Tibial nerve (tissue), 4 donors: ENCODE measurements at places on chromosomes 5 and 9. TPM values are rescaled to one million over a fixed set of nuclear protein-coding genes. Genes with fewer than 3 reads are reported as not detected.

SLC6A7 gene
- total RNA-seq, result not detected

ORM2 gene
- not detected for total RNA-seq

KIAA0825 gene
- total RNA-seq, result 9.2 TPM

CDH6 gene
- total RNA-seq, result 10.8 TPM

PDE6A gene
- total RNA-seq, result not detected

PRDM9 gene
- not detected for total RNA-seq

SLC36A3 gene
- not detected for total RNA-seq

FAXDC2 gene
- total RNA-seq, result 86.3 TPM

DCAF10 gene
- 23.7 TPM for total RNA-seq

SLC36A2 gene
- 7.5 TPM for total RNA-seq

INSL6 gene
- total RNA-seq, result not detected

FREM1 gene
- total RNA-seq, result 3.9 TPM

F2R gene
- 5.0 TPM for total RNA-seq

CYFIP2 gene
- 14.4 TPM for total RNA-seq

SHOC1 gene
- total RNA-seq, result not detected

DNA sequence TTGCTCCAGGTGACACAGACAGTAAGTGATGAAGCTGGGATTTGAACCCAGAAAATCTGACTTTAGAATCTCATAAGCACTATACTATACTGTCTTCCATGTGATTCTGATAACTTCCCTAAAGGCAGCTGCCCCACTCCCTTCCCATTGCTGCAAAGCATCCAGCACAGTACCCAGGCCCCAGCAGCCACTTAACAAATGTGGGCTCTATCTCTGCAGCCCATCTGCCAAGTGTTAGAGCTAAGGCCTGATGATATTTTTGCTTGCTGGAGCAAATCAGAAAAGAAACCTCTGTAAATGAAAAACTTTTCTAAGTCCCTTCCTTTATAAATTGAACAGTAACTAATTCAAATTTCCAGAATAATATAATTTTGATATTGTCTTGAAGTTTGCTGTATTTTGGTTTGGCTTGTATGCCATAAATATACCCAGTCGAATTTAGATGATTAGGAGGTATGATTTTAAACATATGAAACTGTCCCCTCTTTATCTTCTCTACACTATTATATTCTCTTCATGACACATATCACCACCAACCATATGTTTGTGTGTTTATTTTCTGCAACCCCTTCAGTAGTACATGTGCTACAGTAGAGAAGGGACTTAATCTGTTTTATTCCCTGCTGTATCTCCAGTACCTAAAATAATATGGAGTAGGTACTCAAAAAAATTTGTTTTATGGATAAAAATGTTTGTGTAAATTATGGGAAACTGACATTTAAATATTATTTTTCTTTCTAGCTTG lies 63.8 kb downstream of the SMIM15 start:
- no peak for DNase-seq

DNA sequence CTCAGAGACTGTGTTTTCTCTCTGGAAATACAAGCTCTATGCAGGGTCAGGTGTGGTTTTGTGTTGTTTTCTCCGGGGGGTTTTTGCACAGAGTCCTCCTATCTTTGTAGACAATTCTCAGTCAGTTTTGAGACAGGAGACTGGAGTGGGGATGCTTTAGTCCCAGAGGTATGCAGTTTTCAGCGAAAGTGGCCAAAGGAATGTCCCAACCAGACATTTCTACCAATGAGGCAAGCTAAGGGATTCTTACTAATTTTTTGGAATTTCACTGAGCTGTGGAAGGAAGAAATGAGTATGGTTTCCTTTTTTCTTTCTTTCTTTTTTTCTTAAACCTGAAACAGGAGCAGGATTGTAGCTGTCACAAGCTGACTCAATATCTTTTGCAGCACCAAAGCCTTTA lies 35.3 kb upstream of the PLPP1 start:
- DNase-seq, result peak; percentile 33

GRCh38 chr5:52580921-52581320 lies 206.8 kb upstream of the ITGA1 start:
- DNase-seq, result no peak

GRCh38 chr5:10335711-10336470 lies 17.6 kb upstream of the MARCHF6 start:
- DNase-seq, result no peak

DNA sequence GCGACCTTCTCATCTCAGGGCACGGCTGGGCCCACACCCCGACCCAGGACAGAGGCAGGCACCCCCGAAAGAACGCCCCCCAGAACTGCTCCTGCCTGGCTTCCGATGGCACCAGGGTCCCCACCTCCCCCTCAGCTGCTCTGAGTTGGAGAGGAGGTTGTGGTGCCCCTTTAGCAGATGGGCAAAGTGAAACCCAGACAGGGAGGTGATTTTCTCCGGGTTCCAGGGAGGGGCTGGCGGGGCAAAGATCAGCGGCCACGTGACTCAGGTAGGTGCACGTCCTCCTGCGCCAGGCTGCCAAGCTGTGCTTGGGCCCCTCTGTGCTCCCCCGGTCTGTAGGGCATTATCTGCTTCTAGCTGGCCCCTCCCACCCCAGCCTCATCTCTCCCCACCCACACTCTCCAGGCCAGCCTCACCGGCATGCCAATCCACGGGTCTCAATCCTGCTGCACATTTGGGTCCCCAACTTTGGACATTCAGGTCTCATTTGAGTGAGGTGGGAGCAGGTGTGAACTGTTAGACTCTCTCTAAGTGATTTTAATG lies 85.1 kb upstream of the RAPGEF1 start:
- no peak for DNase-seq

DNA sequence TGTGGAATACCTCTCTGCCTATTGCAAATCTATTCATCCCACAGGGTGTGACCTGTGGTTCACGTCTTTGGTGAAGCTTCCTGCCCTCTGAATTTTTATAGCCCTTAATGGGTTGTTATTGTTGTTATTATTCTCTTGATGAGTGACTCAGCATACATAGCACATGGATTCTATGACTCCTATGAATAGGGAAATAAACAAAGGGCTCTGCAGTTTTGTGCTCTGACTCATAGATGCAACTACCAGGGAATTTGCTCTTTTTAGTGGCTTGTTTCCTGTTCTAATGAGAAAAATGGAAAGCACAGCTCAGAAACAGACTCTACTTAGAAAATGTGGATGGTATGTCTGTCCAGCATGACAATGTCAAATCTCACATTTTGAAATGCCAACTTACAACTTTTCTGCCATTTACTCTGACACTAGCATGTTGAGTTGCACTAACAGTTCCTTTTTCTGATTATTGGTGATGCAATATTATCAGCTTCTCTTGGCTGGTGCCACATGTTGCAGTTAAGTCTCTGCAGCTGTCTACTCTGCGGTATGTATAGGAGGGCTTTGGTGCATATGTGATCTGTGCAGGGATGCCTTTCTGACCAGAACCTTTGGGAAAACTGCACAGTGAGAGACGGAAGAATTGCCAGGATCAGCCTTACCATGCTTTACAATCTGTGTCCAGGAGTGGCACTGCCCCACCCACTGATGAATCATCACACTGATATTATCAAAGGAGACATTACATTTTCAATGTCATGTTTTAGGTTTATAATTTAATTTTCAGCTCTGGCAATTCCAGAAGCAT lies 996.4 kb upstream of the WWC1 start:
- no peak for DNase-seq

- DNase-seq, result no peak
Measured at GRCh38 chr5:60323596-60323995, 376.4 kb downstream of the DEPDC1B start.

DNA sequence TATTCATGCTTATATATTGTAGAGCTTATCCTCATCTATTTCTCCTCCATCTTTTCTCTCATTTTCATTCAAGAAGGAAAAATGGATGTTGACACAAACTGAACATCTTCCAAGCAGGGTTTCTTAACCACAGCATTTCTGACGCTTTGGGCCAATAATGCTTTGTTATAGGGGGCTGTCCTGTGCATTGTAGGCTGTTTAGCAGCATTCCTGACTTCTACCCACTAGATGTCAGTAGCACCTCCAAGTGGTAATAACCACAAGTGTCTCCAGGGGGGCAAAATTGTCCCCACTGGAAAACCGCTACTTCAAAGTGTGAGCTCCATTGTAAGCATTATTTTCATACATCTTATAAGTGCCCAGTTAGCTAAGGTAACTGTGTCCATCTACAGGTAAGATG lies 2.6 kb upstream of the TXNDC8 start:
- no peak for DNase-seq

GRCh38 chr9:120716483-120716882 lies 2.2 kb upstream of the MEGF9 start:
- DNase-seq, result no peak

DNA sequence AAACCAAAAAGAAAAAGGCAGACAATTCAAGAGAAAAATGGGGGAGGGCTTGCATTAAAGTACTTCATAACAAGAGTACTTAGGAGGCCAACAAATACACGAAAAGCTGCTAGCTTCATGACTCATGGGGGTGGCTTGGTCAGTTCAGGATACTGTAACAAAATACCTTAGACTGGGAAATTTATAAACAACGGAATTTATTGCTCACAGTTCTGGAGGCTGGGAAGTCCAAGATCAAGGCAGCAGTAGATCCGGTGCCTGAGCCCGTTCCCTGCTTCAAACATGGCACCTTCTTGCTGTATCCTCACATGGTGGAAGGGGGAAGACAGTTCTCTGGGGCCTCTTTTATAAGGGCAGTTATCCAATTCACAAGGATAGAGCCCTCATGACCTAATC lies 111.4 kb downstream of the C9orf50 start:
- no peak for DNase-seq

DNA sequence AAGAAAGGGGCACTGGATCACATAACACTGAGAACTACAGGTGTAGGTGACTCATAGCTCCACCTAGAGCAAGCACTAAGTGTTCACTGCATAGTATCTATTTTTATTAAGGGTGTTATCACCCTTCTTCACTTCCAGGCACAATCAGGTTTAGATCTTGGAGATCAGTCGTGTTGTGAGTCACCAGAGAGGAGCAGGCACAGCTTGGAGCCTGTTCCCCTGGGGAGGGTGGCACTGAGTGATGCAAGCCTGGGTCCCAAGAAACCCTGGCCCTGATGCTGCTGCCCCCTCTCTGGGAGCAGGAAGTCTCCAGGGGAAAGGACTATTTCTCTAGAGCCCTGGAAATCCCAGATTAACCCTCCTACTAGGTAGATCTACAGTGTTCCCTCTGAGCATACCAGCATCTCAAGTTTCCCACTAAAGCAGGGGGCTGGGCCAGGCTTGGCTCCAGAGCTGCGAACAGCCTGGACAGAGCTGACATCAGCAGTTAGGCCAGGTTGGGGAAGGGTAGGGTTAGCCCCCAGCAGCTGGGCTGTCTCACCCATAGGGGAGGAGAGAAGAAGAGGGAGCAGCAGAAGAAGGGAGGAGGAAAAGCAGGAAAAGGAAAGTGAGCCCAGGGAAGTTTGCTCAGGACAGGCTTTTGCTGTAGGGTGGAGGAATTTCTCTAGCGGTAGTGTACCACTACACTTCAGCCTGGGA lies 28.1 kb upstream of the SPINK4 start:
- no peak for DNase-seq

- DNase-seq, result no peak
Measured at GRCh38 chr9:14307989-14308852, 5.7 kb downstream of the NFIB start.

DNA sequence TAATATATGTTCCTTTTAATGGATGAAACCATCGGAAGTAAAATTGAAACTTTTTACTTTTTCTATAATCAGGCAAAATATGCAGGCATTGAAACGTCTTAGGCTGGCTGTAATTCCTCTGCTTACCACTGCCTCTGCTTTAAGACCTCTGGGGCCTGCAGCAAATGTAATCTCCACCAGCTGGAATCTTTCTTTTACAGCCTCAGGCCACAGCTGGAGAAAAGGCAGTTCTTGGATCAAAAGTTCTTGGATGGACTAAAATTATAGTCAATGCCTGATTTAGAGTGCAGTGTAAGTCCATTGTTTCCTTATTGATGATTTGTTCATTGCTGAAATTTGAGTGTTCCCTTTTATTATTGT lies 396.7 kb downstream of the KCTD16 start:
- no peak for DNase-seq

- no peak for DNase-seq
Measured at GRCh38 chr5:11251247-11251646, 490.2 kb upstream of the DAP start.

GRCh38 chr5:57805732-57806131 lies 323.1 kb upstream of the ACTBL2 start:
- no peak for DNase-seq

GRCh38 chr5:149938279-149938678 lies 6.3 kb downstream of the PDE6A start:
- no peak for DNase-seq

- DNase-seq, result no peak
Measured at GRCh38 chr5:133921069-133921468, 47.4 kb downstream of the C5orf15 start.

GRCh38 chr9:70045452-70045851 lies 1.8 kb downstream of the MAMDC2 start:
- no peak for DNase-seq

DNA sequence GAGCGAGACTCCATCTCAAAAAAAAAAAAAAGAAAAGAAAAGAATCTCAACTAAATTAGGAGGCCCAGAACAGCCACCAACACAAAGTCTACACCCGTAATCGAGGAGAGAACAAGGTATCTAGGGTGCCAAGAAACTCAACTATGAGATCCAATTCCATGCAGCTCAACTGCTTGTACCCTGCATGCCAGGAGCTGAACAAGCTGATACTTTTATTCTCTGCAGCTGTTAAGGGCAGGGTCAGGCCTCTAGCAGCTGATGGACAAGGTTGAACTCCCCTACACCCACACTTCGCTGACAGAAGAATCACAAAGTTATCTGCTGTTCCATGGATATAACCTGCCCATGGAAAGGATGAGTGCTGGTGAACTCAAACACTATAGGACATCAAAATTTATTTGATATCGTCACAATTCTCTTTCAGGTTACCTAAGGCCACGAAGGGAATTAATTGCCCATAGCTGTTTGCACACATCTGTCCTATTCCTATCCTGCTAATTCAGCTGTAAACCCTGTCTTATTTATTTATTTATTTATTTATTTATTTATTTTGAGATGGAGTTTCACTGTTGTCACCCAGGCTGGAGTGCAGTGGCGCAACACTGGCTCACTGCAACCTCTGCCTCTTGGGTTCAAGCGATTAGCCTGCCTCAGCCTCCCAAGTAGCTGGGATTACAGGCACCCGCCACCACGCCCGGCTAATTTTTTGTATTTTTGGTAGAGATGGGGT lies 20.7 kb downstream of the UBAP2 start:
- no peak for DNase-seq

DNA sequence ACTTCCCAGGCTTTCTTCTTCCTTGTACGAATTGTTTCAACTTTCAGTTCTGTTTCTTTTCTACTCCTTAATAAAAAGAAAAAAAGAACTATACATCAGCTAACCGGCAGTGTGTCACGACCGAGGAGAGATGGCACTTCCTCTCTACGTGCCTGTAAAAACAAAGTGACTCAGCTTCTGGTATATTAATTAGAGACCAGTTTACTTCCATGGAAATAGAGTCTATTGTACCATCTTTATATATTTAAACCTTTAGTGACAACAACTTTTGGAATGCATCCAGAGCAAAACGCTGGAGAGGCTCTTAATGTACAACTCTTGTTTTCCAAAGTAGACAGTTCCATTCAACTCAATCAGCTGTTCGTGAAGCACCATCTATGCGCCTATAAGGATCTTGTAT lies 94.5 kb upstream of the LIFR start:
- no peak for DNase-seq

- no peak for DNase-seq
Measured at GRCh38 chr5:10441992-10442435, 335 bp downstream of the ROPN1L start.
